Stomach (tissue), 19 donors: ENCODE measurements at places on chromosomes 11 and 22. TPM values are rescaled to one million over a fixed set of nuclear protein-coding genes. Genes with fewer than 3 reads are reported as not detected.

DNA sequence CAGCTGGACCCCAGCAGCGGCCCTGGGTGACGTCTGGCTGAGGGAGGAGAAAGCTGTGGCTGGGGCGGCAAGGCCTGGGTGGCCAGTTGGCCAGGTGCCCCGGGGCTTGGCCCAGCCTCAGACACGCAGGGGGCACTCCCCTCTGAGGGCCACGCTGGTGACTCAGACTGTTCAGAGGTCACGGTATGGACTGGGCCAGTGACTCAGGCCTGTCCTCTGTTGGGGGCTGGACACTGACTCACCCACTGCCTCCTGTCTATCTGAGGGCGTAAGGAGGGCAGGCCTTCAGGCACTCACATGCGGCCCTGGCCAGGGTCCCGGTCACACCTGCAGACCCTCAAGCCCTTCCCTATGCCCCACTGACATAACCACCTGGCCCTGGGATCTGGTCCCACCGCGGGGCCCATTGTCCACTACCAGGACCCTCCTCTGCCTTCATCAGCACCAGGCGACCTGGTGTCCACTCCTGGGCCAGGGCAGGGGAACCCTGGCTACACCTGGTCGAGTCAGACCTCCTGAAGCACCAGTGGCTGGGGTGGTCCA, 3.7 kb upstream of the MUC5AC start:
- peak; percentile 67 for DNase-seq

C22orf42 gene
- not detected for total RNA-seq

C11orf16 gene
- not detected for total RNA-seq

LIF gene
- not detected for total RNA-seq

SLC37A2 gene
- 5.3 TPM for total RNA-seq

- no peak for DNase-seq
These were observed 10.7 kb downstream of the LRFN4 start for GRCh38 chr11:66867425-66868040.

- DNase-seq: no peak
These were observed 44.7 kb downstream of the NF2 start for GRCh38 chr22:29647954-29648737.

- DNase-seq: no peak
These were observed 5.5 kb downstream of the PYGM start for GRCh38 chr11:64754124-64754918.

ABTB2 gene
- 12.7 TPM for total RNA-seq

BACE1 gene
- total RNA-seq: 15.6 TPM

- DNase-seq: no peak
These were observed 270.2 kb downstream of the CTTN start for GRCh38 chr11:70668204-70669202.

- peak; percentile 39 for DNase-seq
These were observed 3.5 kb upstream of the RAB1B start for GRCh38 chr11:66264914-66265313.

OTOG gene
- total RNA-seq: not detected

PRR33 gene
- total RNA-seq: not detected

DNA sequence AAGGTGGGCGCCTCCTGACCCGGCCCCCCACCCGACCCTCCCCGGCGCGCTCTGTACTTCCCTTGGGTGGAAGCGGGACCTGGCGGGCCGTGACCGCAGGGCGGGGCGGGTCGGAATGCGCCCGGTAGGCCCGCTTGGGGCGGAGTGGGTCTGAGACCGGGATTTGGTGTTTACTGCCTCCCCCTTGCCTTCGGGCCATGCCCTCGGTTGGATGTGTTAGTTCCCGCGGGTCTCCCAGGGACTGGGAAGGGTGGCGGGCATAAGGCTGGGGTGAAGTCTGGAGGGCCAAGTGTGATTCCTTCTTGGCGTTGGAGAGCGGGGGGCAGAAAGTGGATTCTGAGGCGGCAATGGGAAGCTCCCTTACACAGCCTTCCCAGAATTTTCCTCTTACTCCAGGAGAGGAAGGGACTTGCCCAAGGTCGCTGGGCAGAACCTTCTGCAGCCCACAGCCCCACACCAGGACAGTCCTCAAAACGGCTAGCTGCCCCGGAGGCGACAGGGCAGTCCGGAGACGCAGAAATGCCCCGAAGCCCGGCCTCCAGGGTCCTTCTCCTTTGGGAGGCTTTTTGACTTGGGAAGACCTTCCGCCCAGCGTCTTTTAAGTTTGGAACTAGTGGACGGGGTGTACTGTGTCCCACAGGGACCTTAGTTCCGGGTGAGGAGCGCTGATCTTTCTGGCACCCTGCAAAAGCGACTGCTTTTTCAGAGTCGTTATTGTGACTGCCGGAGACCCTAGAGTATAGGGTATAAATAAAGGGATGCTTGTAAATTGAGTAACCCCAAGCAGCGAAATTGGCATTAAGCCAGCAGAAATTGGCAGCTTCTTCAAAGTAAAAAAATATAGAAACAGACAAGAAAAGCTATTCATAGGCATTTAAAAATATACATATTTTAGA, 647 bp downstream of the SWAP70 start:
- DNase-seq: peak; percentile 48

PI4KA gene
- 98.5 TPM for total RNA-seq

GRCh38 chr22:39845529-39845928, 48.0 kb downstream of the ENTHD1 start:
- DNase-seq: no peak

- DNase-seq: peak; percentile 70
These were observed 7.4 kb downstream of the PLXNB2 start for GRCh38 chr22:50299785-50300619.

- no peak for DNase-seq
These were observed 400.5 kb downstream of the TENM4 start for GRCh38 chr11:79040348-79040747.

DNA sequence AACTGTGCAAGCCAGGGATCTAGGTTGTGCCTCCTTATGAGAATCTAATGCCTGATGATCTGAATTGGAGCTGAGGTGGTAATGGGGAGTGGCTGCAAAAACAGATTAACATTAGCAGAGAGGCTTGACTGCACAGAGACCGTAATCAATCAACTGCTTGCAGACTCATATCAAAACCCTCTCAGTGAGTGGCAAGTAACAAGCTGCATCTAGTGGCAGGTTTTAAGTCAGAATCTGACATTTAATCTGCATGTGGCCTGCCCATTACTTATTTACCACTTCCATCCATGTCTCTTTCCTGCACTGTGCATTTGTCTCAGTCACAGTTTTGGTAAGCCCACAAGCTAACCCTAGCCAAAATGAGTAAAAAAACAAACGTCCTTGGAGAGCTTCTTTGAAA, 11.2 kb downstream of the C11orf58 start:
- DNase-seq: no peak

DNA sequence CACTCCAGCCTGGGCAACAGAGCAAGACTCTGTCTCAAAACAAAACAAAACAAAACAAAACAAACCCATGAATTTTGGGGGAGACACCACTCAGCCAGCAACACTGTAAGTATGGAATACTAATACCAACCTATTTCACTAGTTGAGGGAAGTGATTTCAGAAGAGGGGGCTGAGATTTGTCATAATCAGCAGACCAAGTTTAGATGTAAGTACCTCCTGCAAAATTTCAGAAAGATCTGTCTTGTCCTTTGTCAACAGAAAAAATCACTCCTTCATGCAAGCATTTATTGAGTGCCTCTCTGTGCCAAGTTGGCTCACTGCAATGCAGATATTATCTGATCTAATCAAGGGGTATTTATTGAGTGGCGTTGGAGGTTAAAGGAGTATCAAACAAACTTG, 23.4 kb upstream of the ADA2 start:
- no peak for DNase-seq

DNA sequence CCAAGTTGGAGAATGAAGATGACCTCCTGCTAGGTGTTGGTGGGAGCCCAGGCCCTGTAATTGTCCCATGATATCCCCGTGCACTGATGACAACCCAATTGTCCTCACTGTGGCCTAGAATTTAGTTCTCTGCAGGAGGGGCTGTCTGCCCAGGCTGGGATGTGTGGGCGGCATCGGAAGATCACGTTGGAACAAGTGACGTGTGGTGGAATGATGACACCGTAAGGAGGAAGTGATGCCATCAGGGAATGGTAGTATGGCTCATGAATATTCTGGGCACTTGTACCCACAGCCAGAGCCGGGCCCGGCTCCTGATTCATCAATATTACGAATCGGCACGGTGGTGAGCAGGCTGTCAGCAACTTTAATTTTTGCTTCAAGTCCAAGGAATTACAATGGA, 111.6 kb downstream of the MIAT start:
- no peak for DNase-seq

HPX gene
- total RNA-seq: not detected

- DNase-seq: peak; percentile 88
These were observed 47.2 kb downstream of the C11orf58 start for GRCh38 chr11:16785520-16786128.

GRCh38 chr11:67271541-67272284, 5.4 kb downstream of the GRK2 start:
- DNase-seq: no peak

SAA4 gene
- not detected for total RNA-seq

GRCh38 chr11:1459219-1459575, 27.4 kb downstream of the MOB2 start:
- no peak for DNase-seq

DNA sequence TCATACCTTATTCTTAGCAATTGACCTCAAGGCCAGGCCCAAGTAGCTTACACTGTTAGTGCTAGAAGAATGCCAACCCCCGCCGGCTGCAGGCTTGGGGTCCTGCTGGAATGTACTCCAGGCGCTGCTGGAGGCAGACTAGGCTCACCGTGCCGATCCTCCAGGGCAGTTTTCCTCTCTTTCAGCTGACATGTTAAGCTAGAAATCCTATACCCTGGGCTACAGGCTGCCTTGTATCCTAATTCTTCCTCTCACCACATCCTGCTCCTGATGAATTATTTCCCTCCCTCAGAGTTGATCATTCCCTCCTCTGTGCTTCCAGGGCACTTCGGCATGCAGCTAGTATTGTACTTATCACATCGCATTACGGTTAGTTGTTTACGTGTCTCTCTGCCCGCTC, 3.4 kb downstream of the SPTBN2 start:
- DNase-seq: no peak

- DNase-seq: no peak
These were observed 69.0 kb downstream of the UBASH3B start for GRCh38 chr11:122724520-122724919.

MS4A6E gene
- not detected for total RNA-seq

FOSL1 gene
- total RNA-seq: 1.9 TPM

GAB2 gene
- 15.8 TPM for total RNA-seq

- DNase-seq: no peak
These were observed 42.4 kb upstream of the HIPK3 start for GRCh38 chr11:33214767-33215166.

DNA sequence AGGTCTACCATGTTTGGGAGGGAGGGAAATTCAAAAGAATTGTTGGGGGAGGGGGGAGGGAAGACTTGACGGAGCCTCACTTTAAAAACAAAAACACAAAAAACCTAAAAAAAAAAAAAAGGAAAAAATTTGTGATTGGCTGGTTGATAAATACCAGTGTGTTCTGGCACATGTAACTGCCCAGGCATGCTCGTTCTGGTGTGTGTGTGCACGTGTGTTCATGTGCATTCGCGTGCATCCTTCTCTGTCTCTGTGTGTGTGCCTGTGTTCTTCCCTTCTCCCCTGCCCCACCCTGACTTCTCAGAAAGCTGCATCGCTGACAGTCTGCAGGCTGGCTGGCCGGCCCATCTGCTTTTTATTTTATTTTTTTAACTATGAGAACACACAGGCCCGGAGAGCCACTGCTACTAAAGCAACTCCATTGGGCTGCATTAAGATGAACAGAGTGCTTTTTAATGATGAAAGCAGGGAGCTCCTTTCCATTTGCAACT, 22.6 kb upstream of the ADSL start:
- DNase-seq: peak; percentile 70

- no peak for DNase-seq
These were observed 23.5 kb downstream of the TBRG1 start for GRCh38 chr11:124646148-124646547.

KBTBD3 gene
- total RNA-seq: 11.4 TPM

DNA sequence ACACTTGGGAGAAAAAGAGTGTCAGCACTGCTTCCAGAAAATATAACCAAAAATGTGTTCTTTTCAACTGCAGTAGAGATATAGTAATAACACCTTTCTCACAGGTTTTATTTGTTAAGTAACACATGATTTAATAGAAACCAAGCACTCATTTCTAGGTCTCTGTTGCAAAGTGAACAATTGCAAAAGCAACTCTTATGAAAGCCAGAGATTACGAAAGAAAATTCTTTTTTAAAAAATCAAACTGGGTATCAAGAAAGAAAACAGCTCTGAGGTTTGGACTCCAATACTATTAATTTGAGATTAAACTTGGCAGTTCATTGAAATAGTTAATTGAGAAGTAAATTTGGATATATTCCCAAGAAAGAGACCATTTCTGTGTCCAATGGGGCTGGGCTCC, 9.8 kb upstream of the XKR3 start:
- no peak for DNase-seq

IGLL1 gene
- 0.55 TPM for total RNA-seq

DNA sequence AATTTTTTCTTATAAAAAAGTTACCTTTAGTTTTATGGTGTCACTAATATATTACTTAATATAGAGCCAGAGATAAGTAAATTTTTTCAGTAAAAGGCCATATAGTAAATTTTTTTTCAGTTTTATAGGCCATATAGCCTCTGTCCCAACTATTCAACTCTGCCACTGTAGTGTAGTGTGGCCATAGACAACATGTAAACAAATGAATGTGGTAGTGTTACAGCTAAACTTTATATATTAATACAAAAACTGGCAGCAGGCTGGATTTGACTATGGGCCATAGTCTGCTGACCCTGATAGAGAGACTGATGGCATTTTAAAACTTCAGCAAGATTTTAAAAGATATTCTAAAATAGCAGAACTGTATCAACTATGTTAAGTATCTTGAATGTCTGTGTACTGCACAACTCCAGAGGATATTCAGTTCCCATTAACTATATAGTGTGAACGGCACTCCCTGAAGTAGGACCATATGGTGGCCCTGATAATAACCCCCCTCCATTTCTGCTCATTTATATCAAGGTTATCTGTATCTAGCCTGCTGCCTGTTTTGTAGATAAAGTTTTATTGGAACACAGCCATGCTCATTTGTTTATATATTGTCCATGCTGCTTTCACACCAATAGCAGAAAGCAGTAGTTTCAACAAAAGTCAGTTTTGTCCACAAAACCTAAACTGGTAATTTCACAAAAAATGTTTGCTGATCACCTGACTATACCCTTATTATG, 71.6 kb downstream of the PRMT3 start:
- DNase-seq: no peak

SYNGR1 gene
- total RNA-seq: 9.3 TPM

DNAJB7 gene
- not detected for total RNA-seq

GRCh38 chr11:70170596-70171210, 32.4 kb upstream of the FADD start:
- DNase-seq: no peak

OR52A1 gene
- total RNA-seq: not detected
